AG04449 (cell line): ENCODE measurements at places on chromosomes 16 and 17.

GRCh38 chr17:10516065-10516464 lies 2.3 kb downstream of the MYH1 start:
- DNase-seq = no peak

DNA sequence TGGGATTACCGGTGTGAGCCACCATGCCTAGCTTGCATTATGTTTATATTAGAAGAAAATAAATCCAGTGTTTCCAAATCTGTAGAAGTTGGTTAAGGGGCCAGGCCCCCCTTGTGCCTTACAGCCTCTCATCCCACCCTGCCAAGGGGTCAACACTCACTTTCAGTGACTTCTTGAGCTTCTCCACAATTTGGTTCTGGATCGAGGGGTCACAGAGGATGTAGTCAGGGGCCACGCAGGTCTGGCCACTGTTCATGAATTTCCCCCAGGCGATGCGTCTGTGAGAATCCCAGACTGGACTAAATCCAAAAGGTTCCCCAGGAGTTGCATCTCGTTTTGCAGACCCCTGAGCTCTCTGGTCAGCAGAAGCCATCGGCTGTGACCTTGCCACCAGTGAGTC lies 7.2 kb downstream of the ALDH3A1 start:
- DNase-seq = no peak

GRCh38 chr17:1040216-1040600 lies 43.3 kb downstream of the TIMM22 start:
- no peak for DNase-seq

- no peak for DNase-seq
Measured at GRCh38 chr16:3846595-3847091, 33.9 kb downstream of the CREBBP start.

- DNase-seq = no peak
Measured at GRCh38 chr16:50121721-50122445, 31.2 kb upstream of the TENT4B start.

GRCh38 chr16:27436921-27437650 lies 35.1 kb downstream of the IL21R start:
- DNase-seq = no peak

GRCh38 chr16:27439271-27440018 lies 37.5 kb downstream of the IL21R start:
- DNase-seq = no peak

- no peak for DNase-seq
Measured at GRCh38 chr17:35906191-35906925, 24.2 kb downstream of the RDM1 start.
